Activated CD4-positive, alpha-beta memory T cell treated with anti-CD3 and anti-CD28 coated beads, Interleukin-2, amount 10 ng/mL, durations not matched to agents 7 days and 5 days (primary cell): ENCODE measurements at places on chromosomes 3 and 15.
A peak's percentile ranks its signal among the peaks of the same experiment; 100 is the strongest.

- no peak for DNase-seq
These were observed 34.2 kb upstream of the TSEN2 start for GRCh38 chr3:12449889-12450682.

DNA sequence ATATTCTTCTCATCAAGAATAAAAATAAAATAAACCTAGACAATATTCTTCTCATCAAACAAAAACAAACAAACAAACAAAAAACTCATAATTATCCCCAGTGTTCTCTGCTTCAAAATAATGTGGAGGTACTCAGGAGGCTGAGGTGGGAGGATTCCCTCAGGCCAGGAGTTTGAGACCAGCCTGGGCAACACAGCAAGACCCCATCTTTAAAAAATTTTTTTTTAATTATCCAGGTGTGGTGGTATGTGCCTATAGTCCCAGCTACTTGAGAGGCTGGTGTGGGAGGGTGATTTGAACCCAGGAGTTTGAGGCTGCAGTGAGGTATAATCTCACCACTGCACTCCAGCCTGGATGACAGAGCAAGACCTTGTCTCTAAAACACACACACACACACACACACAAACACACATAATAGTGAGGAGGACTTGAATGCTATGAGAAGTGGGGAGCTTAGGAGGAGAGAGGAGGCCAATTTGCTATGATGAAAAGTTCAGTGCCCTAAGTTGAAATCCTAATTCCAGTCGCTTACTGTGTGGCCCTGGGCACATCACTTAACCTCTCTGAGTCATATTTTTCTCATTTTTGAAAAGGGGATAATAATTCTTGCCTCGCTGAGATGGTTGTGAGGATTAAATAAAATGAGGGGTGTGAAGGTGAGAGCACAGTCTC lies 35.8 kb upstream of the HERC1 start:
- DNase-seq: no peak

DNA sequence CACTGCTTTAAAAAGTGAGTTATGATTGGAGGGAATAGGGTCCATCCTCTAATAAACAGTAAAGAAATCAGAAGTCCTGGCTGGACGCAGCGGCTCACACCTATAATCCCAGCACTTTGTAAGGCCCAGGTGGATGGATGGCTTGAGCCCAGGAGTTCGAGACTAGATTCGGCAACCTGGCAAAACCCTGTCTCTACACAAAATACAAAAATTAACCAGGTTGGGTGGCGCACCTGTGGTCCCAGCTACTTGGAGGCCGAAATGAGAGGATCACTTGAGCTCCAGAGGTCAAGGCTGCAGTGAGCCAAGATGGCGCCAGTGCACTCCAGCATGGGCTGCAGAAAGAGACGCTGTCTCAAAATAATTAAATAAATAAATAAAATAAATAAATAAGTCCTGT lies 171.2 kb downstream of the POTEB3 start:
- no peak for DNase-seq

DNA sequence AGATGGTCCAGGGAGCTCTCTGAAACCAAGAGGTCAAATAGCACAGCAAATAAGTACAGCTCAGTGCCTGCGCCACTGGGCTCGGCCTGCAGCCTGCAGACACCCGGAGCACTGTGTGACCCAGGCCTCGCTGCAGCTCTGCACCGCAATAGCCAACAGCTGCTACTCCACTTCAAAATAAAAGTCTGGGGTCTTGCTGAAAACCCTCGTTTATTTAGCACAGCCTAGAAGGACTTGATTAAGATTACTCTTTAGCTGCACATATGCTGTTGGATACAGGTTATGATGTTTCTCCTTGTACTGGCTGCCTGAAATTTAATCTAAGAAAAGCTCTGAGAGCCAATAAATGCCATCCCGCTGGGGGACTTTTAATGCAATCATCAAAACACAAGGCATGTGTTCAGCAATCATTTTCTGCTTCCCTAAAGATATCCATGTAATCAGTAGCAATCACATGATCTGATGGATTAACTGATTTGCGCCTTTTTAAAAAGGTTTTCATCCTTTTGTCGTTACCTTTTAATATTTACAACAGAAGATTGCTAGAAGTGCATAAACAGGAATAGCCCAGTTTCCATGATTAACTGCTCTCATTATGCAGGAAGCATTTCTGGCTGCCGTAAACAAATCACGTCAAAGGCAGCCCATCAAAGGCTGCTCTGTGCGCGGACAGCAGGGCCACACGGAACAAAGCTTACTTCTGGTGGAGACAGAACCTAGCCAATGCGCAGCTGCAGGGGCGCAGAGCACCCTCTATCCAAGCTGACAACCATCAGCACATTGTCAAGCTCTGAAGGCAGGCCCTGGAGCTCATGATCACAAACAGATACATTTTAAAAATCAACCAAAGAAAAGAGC lies 58.8 kb downstream of the CLASP2 start:
- no peak for DNase-seq

DNA sequence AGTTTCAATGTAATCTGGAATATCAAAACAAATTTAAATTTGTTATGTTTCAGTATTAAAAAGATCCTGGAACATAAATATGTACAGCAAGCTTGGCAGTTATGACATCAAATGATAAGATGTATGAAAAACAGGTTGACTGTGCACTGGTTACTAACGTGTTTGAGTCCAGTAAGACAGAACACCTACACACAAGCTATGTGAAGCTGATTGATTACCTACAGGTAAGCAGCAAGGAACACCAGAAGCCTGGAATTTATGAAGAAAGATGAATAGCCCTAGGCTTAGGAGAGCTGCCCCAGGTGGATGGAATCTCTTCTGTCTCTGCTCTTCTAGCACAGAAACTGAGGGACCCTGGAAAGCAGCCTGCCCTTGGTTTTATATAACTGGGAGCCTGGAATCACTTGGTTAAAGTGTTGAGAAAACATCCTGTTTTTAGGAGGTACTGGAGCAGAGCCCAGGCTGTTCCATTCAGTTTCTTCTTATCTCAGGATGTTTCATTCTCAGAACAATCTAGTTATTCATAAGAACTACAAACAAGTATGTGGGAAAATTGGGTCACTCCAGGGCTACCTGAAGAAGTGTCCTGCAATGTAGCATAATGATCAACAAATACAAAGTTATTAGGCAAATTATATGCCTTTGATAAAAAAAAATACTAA lies 36.3 kb downstream of the SLITRK3 start:
- DNase-seq: no peak

- DNase-seq: no peak
These were observed 555.5 kb upstream of the CFAP20DC start for GRCh38 chr3:59605318-59605717.

GRCh38 chr3:70298385-70298784 lies 14.1 kb downstream of the MDFIC2 start:
- no peak for DNase-seq

GRCh38 chr3:42493126-42493797 lies 9.2 kb upstream of the VIPR1 start:
- peak; percentile 5 for DNase-seq

DNA sequence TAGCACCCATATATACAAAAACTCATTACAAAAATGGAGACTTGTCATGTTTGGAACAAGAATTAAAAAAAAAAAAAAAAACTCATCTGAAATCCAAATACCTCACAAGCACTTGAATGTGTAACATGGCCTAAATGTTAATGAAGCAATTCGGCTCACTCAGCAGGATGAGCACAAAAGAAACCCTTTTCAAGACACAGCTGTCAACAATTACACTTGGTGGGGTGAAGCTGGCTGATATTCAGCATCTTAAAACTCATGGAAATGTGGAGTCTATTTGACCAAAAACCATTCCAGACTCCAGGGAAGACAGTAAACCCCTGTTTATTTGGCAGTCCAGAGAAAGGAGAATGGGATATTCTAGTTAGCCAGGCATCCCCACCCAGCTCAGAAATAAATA lies 205.4 kb upstream of the TSC22D2 start:
- no peak for DNase-seq

- DNase-seq: no peak
These were observed 15.9 kb downstream of the CEP70 start for GRCh38 chr3:138578141-138578540.

DNA sequence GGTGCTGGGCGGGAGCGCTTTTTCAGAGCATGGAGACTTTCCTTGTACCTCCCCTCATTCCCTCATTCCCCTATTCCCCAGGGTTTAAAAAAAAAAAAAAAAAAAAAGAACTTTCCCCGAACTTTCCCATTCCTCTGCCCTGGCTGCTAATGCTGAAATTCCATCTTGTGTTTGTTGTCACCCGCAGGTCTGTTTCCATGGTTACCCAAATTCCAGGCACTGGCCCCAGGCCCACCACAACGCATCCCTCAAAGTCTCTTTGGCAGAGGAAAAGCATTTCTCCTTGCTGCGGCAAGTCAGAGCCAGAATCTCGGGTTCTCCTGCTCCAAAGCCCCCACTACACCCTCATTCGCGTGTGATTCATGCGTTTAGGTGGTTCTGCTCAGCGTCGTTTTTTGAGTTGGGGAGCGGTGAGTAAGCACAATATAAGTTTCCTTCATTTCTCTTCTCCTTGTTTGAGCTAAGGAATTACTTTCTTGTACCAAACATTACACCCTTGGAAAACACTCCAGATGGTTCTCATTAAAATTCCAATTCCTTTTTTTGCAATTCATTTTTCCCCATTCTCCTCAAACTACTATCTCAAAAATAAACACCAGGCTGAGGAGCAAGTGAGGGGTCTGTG lies 21.6 kb downstream of the ANAPC13 start:
- DNase-seq: no peak

DNA sequence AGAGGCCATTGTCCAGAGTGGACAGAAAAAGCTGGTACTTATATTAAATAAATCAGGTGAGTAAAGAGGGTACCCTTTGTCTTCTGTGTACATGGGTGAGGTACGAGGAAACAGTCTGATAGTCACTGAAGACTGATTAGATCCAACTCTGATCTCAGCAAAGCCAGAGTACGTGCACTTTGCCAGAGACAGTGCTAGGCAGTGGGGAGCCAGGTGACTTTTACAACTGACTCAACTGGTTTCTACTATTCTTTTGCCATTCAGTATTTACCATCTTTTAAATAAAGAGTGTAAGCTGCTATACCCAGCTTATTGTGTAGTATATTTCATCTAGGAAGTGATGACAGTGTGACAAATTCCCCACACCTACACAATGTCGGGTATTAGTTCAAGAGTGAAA lies 3.3 kb downstream of the GNL3 start:
- no peak for DNase-seq

GRCh38 chr3:194046995-194047645 lies 88.8 kb upstream of the HES1 start:
- DNase-seq: no peak

- DNase-seq: no peak
These were observed 353.6 kb downstream of the NTRK3 start for GRCh38 chr15:87902772-87903426.

DNA sequence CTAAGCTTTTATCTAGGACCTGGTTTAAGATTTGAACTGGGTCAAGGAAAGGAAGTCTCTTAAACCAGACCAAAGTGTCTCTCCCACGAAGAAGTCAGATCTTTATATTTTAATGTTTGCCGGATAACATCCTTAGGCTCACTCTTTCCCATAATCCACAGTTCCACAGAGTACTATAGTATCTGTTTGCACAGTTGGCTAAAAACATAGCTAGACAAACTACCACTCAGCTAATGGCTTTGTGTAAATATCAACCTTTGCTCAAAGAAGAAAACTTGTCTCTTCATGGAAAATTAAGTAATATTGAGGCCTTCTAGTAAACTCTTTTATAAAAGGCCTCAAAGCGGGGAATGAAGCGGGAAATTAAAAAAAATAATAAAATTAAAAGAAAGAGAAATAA lies 13.5 kb upstream of the SLC9C1 start:
- DNase-seq: no peak

DNA sequence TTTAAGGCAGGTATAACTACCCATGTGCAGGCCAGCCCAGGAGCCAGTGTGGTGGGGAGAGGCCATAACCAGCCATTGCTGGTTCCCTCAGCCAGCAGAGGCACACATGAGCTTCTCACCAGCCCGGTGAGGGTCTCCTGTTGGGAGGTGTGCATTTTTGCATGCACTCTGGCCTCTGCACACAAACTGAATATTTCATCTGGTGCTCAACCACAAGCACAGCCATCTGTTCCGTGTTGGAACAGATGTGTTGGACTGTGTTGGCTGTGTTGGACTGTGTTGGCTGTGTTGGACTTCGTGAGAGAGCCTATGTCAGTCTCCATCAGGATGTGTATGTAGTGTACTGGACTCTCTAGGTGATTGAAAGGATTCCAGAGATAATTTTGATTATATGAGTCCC lies 67.2 kb downstream of the RPL39L start:
- no peak for DNase-seq

- peak; percentile 54 for DNase-seq
These were observed 12.4 kb downstream of the GYG1 start for GRCh38 chr3:149003653-149004305.

DNA sequence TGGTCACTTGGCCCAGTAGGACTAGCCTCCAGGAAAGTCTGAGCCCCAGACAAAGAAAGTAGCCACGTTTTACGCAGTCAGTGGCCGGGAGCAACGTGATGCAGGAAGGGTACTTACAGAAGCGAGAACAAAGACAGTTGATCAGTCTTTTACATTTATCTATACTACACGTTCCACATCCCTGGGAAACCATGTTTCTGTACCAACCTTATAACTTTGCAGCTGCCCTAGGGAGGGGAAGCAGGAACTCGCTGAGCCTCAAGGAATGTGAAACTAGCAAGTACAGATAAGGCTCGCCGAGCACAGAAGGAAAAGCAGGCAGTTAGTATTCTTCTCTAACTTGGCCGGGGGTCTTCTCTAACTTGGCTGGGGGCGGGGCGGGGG lies 3.4 kb upstream of the KNL1 start:
- no peak for DNase-seq

DNA sequence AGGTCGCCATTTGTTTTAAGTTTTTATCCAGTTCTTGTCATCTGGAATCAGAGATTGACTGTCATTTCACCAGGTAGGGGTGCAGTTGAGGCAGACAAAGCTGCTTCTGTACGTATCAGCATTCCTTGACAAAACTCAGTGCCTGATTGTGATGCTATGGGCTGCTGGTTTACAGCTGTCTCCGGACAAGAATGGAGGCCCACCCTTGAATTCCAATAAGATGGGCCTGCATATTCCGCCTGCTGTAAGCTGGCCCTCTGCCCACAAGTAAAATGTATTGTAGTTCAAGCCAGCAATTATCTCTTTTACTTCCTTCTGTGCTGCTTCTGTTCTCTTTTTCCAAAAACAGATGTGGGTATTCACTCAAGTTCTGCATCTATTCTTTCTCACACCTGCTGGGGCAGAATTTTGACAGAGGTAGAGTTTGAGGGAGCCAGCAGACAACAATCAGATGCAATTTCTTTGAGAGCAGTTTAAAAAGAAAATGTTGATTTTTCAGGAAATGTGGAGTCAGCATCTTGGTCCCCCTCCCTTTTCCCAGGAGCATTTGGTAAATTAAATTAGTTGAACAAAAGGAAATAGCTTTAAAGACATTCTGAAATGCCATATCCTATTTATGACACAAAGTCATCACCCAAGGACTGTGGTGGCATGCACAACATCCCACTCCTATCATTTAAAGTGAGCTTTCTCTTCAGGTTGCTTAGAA lies 53.5 kb downstream of the IQCH start:
- DNase-seq: no peak
